ENCODE measurements at places on chromosomes 6 and 20.

DNA sequence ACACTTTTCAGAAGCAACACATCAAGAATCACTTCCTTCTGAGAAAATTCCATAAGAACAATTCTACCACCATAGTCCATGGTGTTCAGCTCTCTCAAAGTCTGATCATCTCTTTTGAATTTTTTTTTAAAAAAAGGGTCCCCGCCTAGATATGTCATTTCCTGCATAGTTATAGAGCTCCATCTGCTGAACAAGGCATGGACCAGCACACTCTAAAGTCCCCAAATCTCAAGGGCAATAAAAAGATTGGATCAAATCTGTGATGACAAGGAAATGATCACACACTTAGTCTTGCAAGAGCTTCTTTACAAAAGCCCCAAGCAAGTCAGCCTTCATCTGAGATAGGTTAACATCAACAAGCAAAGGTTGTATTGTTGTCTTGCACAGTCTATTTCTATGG lies 100.7 kb upstream of the STMND1 start:
- no peak for DNase-seq

- no peak for DNase-seq
Observed at GRCh38 chr20:2118783-2119182, 17.2 kb downstream of the STK35 start.

DNA sequence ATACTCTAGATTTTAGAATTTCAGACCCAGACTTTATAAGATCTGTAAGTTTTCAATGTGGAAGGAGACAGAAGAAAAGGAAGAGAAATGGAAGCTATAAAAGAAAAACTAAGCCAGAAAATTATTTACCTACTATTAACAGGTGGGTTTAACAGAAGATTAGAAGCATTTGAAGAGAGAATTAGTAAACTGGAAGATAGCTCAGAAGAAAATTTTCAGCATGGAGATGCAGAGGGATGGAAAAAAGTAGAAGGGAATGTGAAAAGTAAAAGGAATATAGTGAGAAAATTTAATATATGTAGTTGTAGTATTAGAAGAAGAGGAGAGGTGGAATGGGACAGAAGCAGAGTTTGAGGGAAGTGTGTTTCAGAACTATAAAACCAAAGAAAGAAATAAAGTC lies 56.1 kb downstream of the QKI start:
- DNase-seq = no peak

DNA sequence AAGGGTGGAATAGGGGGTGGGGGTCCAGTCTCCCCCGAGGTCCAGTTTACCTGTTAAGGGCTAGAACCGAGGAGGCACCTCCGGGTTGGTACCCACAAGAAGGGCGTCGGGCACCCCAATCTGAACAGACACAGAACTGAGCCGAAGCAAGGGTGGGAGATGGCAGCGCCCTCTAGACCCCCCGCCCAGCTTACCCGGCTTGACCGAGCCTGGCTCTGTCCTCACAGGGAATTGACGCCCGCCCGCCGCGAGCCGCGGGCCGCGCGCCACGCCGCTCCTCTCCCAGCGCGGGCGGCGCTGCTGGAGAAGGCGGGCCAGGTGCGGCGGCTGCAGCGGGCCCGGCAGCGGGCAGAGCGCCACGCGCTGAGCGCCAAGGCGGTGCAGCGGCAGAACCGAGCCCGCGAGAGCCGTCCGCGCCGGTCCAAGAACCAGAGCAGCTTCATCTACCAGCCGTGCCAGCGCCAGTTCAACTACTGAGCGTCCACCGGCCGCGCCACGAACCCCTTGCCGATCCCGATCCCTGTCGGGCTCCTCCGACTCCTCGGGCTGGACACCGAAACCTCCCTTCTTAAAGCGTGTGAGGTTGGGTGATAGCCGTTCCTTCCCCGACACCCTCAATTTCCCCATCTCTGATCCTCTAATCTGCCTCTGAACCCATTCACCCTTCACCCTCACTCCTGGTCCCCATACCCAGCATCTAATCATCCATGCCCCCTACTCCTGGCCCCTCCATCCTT lies 5.9 kb downstream of the TP53INP2 start:
- peak; percentile 38 for DNase-seq

DNA sequence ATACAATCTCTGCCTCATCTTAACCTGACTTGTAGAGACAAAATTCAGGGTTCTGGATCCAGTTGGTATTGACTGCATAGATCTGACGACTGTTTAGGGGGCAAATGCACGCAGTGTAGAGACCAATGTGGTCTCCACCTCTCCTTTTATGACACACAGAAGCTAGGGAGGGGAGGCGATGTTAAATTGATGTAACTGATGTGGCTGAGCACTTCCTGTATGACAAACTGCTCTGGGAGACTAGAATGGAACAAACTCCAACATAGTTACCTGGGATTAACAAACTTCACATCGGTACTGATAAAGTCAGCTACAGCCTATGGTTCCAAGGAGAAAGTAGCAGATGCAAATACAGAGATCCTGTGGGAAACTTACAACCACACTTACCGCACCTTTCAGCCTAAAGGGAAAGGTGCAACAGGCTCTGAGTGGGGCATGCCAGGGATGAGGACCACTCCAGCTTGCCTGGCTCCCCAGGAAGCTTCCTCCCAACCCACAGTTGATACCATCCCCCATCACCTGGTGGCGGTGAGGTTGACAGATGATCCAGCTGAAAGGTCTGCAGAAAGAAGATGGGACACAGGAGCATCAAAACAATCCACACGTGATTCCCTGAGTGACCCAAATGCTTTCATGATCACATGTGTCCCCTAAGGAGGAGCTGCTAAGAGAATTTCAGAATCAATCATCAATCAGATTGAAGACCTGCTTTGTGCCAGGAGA lies 60.6 kb upstream of the MRPS10 start:
- DNase-seq = no peak

- no peak for DNase-seq
Observed at GRCh38 chr20:36101192-36101591, 53.3 kb upstream of the EPB41L1 start.

- DNase-seq = no peak
Observed at GRCh38 chr6:134065706-134066105, 13.3 kb upstream of the SLC2A12 start.

GRCh38 chr20:47568019-47568418 lies 66.3 kb downstream of the NCOA3 start:
- DNase-seq = no peak

DNA sequence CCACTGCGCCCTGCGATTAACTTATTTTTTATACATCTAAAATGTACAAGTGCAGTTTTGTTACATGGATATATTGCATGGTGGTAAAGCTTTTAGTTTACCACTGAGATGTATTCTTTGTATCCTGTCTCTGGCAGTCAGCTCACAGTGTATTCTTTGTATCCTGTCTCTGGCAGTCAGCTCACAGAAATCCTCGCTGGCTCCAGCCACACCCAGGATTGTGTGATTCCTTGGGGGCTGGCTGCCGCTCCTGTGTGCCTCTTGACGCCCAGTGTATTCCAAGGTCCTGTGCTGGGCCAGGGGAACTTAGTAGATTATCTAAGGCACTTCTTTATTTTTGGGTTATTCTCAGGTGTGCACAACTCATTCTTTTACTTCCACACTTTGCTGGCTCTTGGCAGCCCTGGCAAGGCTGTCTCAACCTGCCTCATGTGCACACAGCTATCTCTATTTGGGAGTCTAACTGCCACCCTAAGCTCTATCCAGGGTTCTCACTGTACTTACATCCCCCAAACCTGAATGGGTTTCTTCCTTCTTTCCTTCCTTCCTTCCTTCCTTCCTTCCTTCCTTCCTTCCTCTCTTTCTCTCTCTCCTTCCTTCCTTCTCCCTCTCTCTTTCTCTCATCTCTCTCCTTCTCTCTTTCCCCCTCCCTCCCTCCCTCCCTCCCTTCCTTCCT lies 12.4 kb upstream of the RNF24 start:
- no peak for DNase-seq

DNA sequence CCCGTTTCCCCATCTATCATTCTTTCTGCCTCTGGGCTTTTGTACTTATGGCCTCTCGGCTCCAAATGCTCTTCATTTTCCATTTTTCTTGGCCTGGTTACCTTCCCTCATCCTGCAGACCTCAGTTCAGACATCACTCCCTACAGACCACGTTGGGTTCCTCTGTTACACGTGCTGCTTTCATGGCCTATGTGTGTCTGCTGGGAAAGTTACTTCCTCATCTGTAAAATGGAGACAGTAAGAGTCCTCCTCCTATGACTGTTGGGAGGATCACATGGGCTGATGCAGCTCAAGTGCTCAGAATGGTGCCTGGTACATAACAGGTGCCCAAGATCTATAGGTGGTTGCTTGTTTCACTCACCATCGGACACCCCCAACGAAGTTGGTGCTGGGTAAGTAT lies 13.5 kb downstream of the KCNK17 start:
- DNase-seq = no peak

DNA sequence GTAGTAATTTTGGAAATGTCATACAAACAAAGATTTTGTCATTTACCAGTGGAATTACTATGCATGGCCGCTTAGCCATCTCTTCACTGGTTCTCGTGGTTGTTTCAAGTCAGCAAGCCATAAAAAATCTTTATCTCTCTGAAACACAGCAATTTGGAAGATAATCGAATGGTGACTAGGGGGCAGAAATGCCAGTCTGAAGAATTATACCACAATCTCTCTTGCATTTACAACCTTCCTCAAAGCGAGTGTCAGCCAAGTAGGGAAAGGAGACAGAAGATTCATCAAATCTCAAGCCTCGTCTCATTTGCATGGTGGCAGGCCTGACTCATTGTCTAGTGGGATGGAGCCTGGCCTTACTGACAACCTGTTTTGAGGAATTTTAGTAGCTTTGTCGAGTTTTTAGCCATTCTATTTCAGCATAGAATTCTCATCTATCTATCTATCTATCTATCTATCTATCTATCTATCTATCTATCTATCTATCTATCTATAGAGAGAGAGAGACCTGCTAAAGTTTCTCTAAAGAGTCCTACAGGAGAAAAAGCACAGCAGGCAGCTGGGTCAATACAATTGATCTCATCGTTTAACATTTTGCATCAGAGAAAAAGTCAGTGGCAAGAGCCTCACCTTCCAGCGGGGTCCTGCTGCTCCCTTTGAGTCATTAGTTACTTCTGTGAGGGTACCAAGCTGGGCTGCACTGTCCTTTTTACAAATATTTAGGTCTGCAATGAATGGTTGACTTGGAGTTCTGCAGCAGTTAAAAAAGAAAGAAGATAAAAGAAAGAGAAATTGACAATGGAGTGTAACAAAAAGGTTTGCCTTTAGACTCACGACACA lies 572.8 kb downstream of the TFAP2A start:
- DNase-seq = no peak

DNA sequence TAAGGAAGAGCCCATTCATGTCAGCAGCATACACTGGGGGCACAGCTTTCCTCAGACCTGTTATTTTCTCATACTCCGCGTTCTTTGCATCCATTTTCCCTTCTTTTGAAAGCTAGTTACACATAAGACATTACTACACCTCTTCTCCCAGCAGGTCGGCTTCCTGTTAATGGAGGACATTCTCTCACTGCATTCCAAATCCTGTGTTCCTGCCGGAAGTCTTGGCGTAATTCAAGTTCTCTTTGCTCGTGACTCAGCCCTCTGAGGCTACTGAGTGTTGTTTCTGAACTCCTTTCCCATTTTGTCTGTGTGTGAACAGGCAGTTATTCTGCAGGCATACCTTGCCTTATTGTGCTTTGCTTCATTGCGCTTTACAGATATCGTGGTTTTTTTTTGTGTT lies 97.5 kb upstream of the ZBTB24 start:
- no peak for DNase-seq

GRCh38 chr20:49310705-49311104 lies 32.8 kb upstream of the ZNFX1 start:
- no peak for DNase-seq

DNA sequence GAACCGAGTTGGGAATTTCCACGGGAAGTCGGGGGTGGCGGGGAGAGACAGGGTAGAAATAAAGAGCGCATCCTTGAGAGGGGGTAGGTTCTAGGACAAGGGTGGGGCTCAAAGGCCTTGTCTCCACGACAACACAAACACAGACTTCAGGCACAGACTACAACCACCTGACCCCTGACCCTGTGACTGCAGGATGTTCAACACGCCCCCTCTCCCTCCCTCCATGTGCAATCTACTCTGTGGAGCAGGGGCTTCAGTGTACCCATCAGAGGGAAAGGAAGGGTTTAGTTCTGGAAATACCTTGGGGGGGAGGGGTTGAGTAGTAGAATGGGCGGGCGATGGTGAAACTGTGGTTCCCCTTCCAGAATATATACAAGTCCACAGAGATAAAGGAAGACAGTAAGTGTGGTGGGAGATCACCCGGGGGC lies 651 bp upstream of the TAPBP start:
- no peak for DNase-seq

DNA sequence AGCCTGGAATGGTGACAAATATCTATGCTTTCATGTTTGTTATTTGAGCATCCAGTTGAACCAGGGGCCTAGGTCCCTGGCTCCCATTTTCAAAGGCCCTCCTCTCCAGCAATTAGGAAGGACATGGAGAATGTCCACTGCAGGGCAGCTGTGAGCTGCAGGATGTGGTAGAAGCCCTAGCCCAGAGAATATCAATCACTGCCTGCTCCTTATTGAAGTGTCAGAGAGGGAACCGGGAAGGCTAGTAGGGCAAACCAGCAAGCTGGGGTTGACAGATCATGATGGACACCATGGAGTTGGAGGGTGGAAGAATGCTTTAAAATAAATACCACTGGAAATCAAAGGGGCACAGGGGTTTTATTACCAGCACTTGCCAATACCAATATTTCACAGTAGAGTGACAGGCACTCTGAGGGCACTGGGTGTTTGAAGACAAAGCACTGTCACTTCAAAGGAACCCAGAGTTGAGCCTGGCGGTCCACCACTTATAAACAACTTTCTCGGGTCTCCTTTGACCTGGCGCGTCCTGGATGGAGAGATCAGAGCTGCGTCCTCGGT lies 47.7 kb downstream of the ZNF831 start:
- DNase-seq = no peak

- DNase-seq = no peak
Observed at GRCh38 chr6:150079604-150080003, 10.7 kb upstream of the ULBP3 start.

GRCh38 chr6:124970243-124970642 lies 8.0 kb downstream of the RNF217 start:
- no peak for DNase-seq

DNA sequence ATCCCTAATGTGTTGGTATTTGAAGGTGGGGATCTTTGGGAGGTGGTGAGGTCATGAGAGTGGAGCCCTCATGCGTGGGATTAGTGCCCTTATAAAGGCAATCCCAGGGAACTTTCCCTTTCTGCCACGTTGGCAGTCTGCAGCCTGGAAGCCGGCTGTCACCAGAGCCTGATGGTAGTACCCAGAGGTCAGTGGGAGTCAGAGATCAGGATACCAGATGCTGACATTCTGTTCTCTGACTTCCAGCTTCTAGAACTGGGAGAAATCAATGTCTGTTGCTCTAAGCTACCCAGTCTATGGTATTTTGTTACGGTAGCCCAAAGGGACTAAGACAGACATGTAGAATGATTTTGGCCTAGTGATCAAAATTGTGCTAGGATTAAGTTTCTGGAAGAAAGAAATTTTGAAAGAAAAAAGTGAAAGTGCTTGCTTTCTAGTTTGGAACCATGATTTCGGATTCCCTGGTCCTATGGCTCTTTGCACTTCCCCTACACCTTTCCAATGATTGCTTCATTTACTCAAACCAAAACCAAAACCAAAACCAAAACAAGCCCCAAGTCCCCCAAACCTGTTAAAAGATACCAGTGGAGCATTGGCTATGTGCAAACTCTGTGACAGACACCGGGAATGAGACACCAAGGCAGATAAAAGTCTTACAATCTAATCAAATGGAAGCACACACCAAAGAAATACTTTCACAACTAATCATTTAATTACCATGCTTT lies 173.7 kb upstream of the ZNF217 start:
- DNase-seq = no peak

All from stimulated activated CD8-positive, alpha-beta memory T cell treated with anti-CD3 and anti-CD28 coated beads, Interleukin-4, amount 100 ng/mL, for 4 hours (primary cell).